ENCODE measurements at places on chromosomes 3 and 15.

GRCh38 chr15:45827275-45827674 lies 192.4 kb downstream of the SQOR start:
- H3K27me3 ChIP-seq, result no peaks in the 10 kb centered on the region
- H3K4me1 ChIP-seq, result no peaks in the 10 kb centered on the region
- no peak overlapping the region for H3K27ac ChIP-seq
- no peak for DNase-seq
- no peaks in the 10 kb centered on the region for H3K36me3 ChIP-seq

DNA sequence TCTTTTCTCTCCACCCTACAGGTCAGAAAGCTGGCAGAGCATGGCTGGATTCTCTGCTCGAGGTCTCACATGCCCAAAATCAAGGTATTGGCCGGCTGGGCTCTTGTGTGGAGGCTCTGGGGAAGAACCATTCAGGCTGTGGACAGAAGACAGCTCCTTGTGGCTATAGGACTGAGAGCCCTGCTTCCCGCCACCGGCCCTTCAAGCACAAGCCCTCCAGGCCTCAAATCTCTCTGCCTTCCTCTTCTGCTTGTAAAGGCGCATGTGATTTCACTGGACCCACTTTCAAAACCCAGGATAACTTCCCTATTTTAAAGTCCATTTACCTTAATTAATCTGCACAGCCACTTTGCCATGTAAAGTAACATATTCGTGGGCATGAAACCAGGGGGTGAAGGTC lies 36.2 kb upstream of the MGLL start:
- H3K4me3 ChIP-seq, result no peak overlapping the region
- peaks cover 4% of the 10 kb centered on the region for H3K27me3 ChIP-seq
- no peak for DNase-seq
- H3K4me1 ChIP-seq, result no peaks in the 10 kb centered on the region

GRCh38 chr3:112860898-112861297 lies 14.2 kb upstream of the CD200R1L start:
- peaks cover 6% of the 10 kb centered on the region for H3K4me1 ChIP-seq
- no peaks in the 10 kb centered on the region for H3K36me3 ChIP-seq
- no peak for DNase-seq
- H3K4me3 ChIP-seq, result no peak overlapping the region

DNA sequence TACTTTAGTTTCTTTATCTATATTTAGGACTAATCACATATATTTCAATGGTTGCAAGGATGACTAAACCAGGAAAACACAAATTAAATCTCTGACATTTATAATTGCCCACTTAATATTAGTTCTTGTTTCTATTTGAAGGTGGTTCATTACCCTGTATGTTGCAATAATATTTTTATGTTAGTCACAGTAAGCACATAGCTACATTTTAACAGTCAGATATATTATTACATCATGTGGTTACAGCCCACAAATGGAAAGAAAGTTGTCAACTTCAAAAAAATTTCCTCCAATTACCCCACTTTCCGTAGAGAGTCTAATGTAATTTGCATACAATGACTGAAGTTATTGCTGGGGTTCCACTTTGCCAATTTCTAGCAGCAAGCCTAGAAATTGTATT lies 114.6 kb downstream of the TUSC7 start:
- H3K4me1 ChIP-seq, result no peaks in the 10 kb centered on the region
- H3K4me3 ChIP-seq, result no peak overlapping the region
- H3K36me3 ChIP-seq, result no peaks in the 10 kb centered on the region
- H3K27ac ChIP-seq, result no peak overlapping the region

DNA sequence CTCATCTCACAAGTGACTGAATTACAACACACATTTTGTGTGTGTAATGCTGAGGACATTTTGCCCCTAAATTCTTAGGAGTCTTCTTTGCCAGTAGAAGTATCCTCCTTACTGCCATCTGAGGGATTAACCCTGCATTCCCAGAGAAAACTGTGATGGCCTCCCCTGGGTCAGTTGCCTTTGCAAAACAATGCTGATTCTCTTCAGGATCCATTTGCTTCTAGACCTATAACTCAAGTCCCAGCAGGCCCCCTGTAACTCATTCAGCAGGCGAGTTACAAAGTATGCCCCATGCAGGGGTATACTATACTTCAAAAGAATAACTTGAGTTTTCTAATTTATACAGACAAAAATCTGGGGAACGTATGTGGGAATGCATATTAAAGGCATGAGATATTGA lies 6.6 kb upstream of the MCF2L2 start:
- no peak for DNase-seq
- no peaks in the 10 kb centered on the region for H3K36me3 ChIP-seq
- peaks cover 8% of the 10 kb centered on the region for H3K27me3 ChIP-seq
- no peak overlapping the region for H3K27ac ChIP-seq
- no peak overlapping the region for H3K4me3 ChIP-seq
- H3K4me1 ChIP-seq, result no peaks in the 10 kb centered on the region

- H3K36me3 ChIP-seq, result 0 out of 2 replicates have a peak, but pooled peaks cover 6% of the 10 kb centered on the region
- peaks cover 28% of the 10 kb centered on the region for H3K4me1 ChIP-seq
- H3K4me3 ChIP-seq, result no peak overlapping the region
- H3K27ac ChIP-seq, result no peak overlapping the region
- DNase-seq, result no peak
Measured at GRCh38 chr3:88147261-88147660, 2.5 kb upstream of the C3orf38 start.

GRCh38 chr15:88504445-88504844 lies 36.9 kb downstream of the MRPS11 start:
- DNase-seq, result no peak
- H3K4me1 ChIP-seq, result no peaks in the 10 kb centered on the region
- no peaks in the 10 kb centered on the region for H3K27me3 ChIP-seq
- peaks cover 1% of the 10 kb centered on the region for H3K36me3 ChIP-seq
- no peak overlapping the region for H3K27ac ChIP-seq
- H3K4me3 ChIP-seq, result no peak overlapping the region
